ENCODE measurements at places on chromosomes 12 and 14. TPM values are rescaled to one million over a fixed set of nuclear protein-coding genes. Genes with fewer than 3 reads are reported as not detected.

- no peak for DNase-seq
Observed at GRCh38 chr12:77600468-77600843, 230.2 kb upstream of the NAV3 start.

- DNase-seq: no peak
Observed at GRCh38 chr12:53122961-53123468, 19.7 kb downstream of the SOAT2 start.

The RASAL1 gene
- polyA plus RNA-seq: 7.6 TPM

The SRSF9 gene
- 236 TPM for polyA plus RNA-seq

The ST8SIA1 gene
- polyA plus RNA-seq: 6.8 TPM

The GPR84 gene
- polyA plus RNA-seq: 0.14 TPM

The RAD9B gene
- 1.2 TPM for polyA plus RNA-seq

The GZMH gene
- polyA plus RNA-seq: 0.24 TPM

Measured in right renal cortex interstitium (tissue), 3 donors.